NCI-H1436 (cell line): ENCODE measurements at places on chromosomes 3 and 15.

DNA sequence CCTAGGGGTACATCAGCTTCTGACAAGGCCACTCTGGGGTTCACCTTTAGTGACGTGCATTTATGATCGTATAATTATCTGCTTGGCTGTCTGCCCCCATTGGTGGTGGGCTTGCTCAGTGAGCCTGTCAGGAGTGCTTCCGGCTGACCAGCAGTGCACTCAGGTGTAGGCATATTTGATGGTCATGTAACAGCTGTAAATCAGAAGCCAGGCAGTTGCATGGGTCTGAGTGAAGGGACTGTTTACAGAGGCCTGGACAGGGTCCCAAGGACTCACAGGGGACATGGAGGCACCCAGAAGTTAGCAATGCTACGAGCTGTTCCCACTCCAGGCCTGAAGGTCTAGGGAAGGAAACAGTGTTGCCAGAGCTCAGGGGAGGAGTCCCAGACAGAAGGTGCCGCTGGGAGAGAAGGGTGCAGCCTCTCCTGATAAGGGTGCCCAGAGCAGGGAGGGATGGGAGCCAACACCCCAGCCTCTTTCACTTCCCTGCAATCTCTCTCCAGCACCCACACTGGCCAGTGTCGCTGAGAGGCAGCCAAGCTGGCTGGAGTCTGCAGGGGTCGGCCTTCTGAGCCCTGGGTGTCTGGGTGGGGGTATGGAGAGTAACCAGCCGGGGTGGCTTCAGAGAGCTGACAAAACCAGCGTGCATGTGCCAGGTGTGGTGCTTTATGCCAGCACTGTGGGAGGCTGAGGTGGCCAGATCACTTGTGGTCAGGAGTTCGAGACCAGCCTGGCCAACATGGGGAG is 61.3 kb upstream of the PRR23E start:
- no peak for DNase-seq

DNA sequence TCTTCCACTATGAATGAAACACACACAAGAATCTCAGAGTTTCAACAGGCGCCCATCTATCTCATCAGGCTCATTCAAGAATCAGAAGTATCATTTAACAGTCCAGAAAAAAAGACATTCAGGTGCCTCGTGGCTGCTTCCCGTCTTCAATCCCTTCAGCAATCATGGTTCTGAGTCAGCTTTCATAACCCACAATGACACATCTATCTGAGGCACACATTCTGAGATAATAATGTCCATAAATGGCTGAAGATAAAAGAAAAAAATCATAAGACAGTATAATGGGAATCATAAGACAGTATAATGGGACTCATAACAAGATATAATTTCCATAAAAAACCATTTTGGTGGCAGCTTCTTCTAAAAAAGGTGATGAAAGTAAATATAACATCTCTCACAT is 52.4 kb downstream of the TNIK start:
- DNase-seq: no peak

DNA sequence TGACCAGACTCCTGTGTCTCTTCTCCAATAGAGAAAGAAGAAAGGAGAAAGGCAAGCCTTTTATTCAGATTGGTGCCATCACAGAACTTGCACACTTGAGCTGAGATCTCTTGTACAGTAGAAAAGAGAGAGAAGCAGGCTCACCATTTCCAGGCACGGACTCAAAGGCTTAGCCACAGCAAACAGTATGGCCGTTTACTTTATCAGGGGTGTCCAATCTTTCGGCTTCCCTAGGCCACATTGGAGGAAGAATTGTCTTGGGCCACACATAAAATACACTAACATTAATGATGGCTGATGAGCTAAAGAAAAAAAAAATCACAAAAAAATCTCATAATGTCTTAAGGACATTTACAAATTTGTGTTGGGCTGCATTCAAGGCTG is 5.0 kb downstream of the IFT80 start:
- no peak for DNase-seq

- DNase-seq: no peak
Measured at GRCh38 chr3:24290596-24290995, 204.1 kb downstream of the THRB start.

- no peak for DNase-seq
Measured at GRCh38 chr3:34012102-34012461, 213.7 kb downstream of the PDCD6IP start.

GRCh38 chr3:157088601-157089454 is 71.1 kb downstream of the CCNL1 start:
- DNase-seq: no peak

DNA sequence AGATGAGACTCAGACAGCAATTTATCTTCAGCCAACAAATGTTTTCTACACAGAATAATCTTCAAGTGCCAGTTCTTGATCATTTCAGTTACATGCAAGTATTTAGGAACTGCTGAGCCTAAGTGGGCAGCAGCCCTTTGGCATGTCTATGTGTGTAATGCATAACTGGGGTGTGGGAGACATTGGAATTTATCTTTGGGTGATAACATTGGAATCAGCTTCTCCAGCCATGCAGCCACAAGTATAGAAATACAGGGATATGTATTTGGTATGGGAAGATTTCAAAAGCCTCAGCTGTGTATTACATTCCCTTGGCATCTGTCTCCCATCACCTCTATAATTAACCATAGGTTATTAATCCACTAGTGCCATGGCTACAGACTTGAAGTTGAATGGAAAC is 63.4 kb upstream of the FOXP1 start:
- DNase-seq: no peak

DNA sequence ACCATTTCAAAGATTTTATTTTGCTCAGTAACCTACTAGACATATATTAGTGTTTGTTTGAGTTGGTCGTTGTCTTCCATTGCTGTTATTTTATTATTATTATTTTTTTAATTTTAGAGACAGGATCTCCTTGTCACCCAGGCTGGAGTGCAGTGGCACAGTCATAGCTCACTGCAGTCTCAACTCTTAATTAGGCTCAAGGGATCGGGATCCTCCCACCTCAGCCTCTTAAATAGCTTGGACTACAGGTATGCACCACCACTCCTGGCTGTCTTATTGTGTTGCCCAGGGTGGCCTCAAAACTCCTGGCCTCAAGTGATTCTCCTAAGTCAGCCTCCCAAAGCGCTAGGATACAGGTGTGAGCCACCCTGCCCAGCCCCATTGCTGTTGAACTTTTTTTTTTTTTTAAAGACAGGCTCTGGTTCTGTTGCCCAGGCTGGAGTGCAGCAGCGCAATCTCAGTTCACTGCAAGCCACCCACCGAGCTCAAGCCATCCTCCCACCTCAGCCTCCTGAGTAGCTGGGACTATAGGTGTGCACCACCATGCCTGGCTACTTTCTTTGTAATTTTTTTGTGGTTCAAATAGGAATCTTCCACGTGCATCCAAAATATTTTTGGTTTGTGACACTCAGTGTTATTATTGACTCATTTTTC is 18.2 kb downstream of the SETD5 start:
- DNase-seq: no peak

- DNase-seq: no peak
Measured at GRCh38 chr15:39400821-39401550, 179.9 kb upstream of the THBS1 start.

DNA sequence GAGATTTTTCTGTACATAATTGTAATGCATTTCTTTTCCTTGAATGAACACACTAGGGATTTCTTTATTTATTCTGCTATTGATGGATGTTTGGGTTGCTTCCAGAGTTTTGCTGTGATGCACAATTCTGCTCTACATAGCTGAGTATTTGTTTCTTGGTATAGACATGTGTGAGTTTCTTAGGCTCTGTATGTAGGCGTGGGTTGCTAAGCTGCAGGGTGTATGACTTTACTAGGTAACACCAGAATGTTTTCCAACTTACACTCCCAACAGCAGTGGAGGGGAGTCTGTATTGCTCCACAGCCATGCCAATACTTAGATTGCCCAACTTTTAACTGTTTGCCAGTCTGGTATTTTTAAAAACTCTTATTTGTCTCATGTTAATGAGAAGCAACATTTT is 155.5 kb upstream of the TNIK start:
- DNase-seq: no peak

- no peak for DNase-seq
Measured at GRCh38 chr15:74955796-74956647, 550 bp downstream of the RPP25 start.

GRCh38 chr15:88233921-88234320 is 22.6 kb downstream of the NTRK3 start:
- DNase-seq: no peak

- DNase-seq: no peak
Measured at GRCh38 chr15:92157666-92158298, 235.9 kb upstream of the ST8SIA2 start.

- DNase-seq: no peak
Measured at GRCh38 chr3:40108643-40109042, 200.9 kb upstream of the EIF1B start.

- no peak for DNase-seq
Measured at GRCh38 chr15:90036343-90036742, 35.2 kb downstream of the ZNF710 start.

DNA sequence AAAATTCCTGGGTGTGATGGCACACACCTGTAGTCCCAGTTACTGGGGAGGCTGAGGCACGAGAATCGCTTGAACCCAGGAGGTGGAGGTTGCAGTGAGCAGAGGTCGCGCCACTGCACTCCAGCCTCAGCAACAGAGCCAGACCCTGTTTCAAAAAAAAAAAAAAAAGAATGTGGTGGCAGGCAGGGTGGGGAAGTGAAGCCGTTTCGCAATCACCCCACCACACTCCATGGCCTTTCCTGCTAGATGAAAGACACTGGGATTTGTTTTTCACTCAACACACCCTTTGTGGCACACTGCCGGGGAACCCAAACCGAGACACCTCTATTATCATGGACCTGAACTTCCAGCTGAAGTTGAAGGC is 172.4 kb upstream of the IQSEC1 start:
- DNase-seq: no peak

DNA sequence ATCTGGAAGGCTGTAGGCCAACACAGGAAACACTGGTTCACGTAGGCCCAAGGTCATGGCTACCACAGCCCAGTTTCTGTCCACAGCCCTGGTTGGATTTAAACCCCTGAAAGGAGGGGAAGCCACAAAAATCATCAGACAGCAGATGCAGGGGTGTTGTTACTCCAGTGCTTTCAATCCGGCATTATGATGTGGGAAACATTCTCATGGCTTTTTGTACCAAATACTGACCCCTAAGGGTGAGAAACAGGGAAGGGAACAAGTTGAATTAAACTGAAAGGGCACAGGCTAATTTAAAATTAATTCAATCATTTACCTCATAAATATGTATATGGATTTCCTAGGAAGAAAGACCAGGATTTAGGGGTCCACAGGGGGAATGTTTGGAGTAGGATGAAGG is 375.6 kb downstream of the CTNNB1 start:
- no peak for DNase-seq

DNA sequence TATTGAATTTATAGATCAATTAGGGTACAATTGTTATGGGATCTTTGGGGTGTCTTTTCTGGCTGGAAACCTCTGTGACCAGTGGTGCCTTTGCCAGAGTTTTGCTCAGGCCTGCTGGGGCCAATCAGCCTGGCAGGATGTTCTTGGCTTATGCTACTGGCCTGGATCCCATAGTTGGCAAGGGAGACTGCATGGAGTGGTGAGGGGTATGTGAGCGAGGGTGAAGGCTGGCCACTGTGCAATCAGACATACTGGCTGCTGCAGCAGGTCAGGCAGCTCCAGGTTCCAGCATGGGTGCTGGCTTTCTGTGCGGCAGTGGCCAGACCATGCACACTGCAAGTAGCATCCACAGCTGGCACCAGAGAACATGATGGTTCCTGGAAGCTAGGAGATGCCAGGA is 1053.2 kb upstream of the GBE1 start:
- no peak for DNase-seq

DNA sequence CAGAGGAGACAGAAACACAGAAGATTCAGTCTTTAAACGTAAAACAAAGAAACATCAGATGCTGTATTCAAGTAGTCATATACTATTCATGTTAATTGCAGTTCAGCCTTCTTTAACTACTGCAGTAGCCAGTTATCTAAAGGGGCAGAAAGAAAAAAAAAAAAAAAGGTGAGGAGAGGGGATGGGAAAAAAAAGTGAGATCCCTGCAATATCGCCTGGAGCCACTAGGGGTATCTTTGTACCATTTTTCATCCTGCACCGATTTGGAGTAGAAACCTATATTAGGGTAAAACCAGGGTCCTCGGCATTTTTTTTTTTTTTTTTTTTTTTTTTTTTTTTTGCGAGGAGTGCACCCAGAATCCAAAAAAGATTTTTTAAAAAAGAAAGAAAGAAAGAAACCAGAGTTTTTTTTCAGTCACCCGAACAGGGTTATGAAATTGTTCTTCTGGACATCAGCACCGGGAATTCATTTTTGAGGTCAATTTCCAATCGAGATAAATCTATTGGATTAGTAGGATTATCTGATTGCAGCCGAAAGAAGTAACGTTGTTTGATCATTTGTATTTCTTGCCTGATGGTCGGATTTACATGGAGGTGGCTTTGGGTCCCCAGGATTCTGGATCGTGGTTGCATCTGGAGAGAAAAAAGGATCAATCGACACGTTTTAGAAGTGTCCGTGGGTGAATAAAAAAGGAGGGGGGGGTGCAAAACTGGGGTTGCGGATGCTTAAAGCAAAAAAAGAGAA is 186.7 kb downstream of the NLGN1 start:
- DNase-seq: peak; percentile 34

DNA sequence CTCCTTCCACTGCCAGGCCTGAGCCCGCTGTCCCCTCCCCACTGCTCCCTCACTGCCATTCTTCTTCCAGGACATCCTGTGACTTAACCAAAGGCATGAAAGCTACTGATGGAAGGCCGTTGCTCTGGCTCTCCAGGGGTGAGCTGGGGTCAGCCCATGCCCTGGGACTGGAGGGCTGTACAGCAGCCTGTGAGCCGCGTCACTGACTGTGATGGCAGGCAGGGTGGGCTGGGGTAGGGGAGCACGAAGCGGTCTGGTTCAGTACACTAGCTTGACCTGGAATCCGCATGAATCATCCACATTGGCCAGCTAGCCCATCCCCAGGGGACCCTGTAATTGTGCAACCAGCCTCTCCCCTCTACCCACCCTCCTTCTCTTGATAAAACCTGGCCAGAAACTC is 30.8 kb downstream of the CORO2B start:
- DNase-seq: no peak

DNA sequence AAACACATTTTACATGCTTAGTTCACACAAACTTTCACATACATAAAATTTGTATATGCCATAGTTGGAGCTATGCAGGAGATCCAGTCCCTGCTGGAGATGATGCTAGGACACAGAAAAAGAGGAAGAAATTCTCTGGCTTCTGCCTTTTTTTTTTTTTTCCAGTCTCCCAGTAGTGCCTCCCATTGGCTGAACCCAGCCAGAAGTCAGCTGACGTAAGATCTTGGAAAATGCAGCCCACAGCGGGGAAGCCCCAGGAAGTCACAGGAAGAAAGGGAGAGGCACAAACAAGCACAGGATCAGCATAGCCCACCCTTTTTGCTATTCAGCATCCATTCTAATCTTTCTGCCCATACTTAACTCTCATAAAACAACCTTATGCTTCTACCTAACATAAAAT is 38.5 kb downstream of the SCN11A start:
- DNase-seq: no peak

DNA sequence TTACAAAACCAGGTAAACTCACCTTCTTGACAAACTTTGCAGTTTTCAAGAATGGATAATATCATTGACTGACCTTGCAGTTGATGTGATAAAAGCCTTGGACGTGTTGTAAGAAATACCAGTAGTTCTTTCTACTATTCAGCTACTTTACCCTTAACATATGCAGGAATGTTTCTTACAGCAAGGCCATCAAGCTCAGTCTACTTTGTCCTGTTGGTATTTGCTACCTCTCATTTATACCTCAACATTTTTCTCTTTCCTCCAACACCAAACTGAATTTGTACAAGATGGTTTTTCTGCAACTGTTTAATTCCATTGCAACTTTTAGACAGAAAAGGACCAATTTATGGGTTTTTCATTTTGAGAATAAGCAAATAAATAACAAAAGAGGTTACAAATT is 147.4 kb upstream of the BCHE start:
- no peak for DNase-seq
